Stimulated activated CD4-positive, alpha-beta T cell treated with anti-CD3 and anti-CD28 coated beads, TNF-alpha, amount 100 ng/mL, for 1 hour (primary cell): ENCODE measurements at places on chromosomes 1 and 21.
A peak's percentile ranks its signal among the peaks of the same experiment; 100 is the strongest.

DNA sequence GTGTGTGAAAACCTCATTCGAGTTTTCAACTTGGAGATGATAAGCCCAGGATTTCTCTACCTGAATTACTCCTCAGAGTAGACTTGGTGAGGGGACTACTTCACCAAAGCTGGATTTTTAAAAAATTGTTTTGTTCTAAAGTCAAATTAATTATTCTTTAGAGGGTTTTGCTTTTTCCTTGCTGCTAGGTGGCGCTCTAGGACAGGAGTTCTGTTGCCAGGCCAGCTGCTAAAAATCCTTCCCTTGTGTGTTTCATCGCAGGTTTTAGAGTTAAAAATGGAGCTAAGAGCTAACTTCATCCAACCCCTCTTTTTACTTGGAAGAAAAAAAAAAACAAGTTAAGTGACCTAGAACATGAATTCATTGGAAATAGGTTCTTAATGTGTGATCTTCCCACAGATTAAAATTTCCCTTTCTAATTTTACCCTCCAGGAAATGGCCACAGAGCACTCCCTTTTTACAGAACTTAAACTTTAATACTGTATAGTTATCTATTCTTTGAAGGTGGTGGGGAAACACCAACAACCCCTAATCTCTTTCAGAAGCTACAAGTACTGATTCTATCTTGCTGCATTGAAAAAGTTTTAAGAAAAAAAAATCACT, 36.7 kb upstream of the FAM163A start:
- peak; percentile 5 for DNase-seq

DNA sequence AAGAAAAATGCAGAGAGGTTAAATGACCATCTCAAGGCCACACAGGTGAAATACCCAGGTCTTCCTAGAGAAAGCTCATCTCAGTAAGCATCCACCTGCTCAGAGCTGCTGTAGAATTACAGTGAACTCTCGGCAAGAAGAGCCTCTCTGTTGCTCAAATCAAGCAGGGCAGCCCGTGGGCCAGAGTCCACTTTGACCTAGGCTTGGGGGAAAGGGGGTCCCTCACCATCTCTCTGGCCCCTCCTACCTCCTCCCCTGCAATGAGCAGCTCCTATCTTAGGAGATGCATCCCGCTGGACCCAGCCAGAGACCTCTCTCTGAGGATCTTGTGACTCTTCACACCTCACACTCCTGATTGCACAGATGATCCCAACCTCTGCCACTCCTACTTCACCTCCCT, 364.7 kb downstream of the PTPRU start:
- DNase-seq, result no peak

GRCh38 chr1:208241512-208241911, 2.7 kb downstream of the PLXNA2 start:
- no peak for DNase-seq

- DNase-seq, result no peak
These were observed 598.1 kb downstream of the NPHP4 start for GRCh38 chr1:5394111-5394510.

- no peak for DNase-seq
These were observed 203.0 kb downstream of the TOMM20 start for GRCh38 chr1:234925440-234926263.

GRCh38 chr1:12177999-12178441, 11.2 kb downstream of the TNFRSF1B start:
- peak; percentile 94 for DNase-seq

- DNase-seq, result no peak
These were observed 98.0 kb downstream of the WDR4 start for GRCh38 chr21:42781150-42781970.

DNA sequence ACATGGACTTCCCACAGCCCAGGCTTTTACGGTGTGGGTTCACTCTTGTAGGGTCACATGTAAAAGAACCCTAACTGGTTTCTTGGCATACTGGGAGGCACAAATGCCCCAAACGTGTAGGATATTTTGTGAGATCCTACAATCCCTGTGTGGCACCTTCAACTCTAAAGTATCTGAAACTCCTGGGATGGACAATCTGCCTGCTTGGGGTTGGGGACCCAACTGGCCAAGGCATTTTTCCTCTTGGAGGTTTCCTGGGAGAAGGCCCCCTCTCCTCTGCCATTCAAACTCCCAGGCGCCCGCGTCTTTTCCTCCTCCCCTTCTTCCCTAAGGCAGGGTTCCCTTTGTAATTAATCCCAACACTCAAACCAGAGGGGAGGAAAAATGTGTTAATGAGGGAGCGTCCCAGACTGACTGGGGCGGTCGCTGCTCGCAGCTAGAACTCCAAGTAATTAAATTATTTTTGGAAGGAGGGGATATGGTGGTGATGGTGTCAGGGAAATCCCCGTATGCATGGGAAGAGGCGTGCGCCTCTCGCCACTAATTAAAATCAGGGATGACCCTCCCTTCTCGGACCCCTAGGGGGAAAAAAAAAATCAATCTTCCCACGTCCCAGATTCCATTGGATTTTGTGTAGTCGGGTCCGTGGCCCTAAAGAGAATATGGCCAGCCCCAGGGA, 681 bp upstream of the VANGL2 start:
- DNase-seq, result no peak

DNA sequence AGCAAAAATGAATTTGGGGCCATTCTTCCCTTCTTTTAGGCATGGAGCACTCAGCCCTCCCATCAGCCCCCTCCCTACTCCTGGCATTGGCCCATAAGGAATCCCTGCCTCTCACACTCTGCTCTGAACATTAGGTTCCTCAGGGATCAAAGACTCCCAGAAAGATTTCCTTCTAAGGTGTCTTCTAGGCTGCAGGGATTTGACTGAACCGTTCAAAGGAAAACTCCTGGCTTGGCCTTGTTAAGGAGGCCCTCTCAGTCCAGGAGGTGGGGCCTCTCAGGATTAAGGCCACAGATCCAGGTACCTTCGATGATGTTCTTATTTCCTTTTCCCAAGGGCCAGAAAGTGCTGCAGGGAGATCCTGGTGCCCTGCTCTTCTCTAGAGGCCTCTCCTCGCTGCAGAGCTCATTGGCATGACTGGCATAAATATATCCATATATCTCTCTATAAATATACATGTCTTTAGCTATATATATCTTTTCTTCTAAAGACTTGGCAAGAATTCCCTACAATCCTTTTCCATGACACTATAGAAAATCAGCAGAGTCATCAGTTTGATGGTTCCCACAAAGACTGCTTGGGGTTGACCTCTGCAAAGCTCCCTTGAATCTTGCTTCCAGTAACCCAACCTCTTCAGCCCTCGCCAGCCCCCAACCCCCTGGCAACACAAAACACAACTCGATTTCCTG, 59.1 kb downstream of the PLXNA2 start:
- no peak for DNase-seq

- no peak for DNase-seq
These were observed 28.9 kb downstream of the UCHL5 start for GRCh38 chr1:193030280-193030679.

DNA sequence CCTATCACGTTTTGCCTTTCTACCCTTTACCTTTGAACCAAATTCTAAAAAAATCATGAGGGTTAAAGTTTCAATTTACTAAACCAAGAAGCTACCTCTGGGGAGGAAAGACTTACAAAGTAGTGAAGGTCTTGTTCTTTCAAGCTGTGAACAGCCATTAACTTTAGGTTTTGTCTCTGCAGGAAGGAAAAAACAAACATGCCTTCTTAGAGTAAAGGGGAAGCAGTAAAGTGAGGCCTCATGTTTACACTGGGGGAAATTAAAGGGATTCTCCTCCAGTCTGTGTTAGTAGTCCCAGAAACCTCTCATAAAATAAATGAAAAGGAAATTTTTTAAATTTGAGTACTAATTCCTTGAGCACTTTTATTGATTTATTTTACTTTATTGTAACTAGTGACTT, 780.2 kb upstream of the ADGRL2 start:
- no peak for DNase-seq

GRCh38 chr1:92459871-92460320, 26.8 kb downstream of the GFI1 start:
- DNase-seq, result no peak

- no peak for DNase-seq
These were observed 13.9 kb downstream of the SLAMF7 start for GRCh38 chr1:160752924-160753323.

GRCh38 chr1:233951804-233952203, 47.3 kb downstream of the SLC35F3 start:
- no peak for DNase-seq

- no peak for DNase-seq
These were observed 605 bp downstream of the TNFRSF9 start for GRCh38 chr1:7940034-7940433.

GRCh38 chr1:100643471-100644196, 75.9 kb upstream of the VCAM1 start:
- DNase-seq, result no peak

GRCh38 chr21:35777081-35777480, 283.2 kb downstream of the SETD4 start:
- DNase-seq, result no peak

GRCh38 chr1:71577451-71578131, 496.8 kb upstream of the ZRANB2 start:
- DNase-seq, result no peak

DNA sequence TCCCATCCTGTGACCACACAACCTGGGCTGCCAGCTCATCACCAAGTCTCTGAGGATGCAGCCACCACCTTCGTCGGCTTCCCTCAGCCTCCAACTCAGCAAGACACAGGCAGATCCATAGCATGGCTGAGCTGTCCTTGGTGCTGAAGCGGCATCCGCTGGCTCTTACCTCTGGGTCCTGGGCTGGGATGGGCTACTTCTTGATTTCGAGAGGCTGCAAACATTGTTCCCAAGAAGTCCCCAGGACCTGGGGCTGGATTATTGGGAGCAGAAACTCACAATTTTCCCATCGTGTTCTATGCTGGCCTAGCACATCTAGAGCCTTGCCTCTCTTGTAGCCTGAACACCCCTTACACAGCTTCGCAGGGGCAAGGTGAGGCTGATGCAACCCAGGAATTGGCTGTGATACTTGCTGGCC, 24.9 kb upstream of the C1QA start:
- no peak for DNase-seq

DNA sequence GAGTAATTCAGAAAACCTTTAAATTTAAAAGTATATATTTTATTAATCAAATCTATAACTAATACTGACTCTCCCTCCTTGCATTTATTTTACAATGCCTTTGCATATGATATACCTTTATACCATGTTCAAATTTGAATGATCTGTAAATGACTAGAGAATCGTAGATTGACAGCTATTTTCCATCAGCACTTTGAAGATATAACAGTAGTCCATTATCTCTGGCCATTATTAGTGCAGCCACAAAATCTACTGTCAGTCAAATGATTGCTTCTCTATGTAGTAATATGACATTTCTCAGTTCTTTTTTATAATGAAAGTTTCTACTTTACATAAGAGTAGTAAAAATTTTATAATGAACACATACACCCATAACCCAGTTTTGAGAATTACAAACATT, 1054.8 kb upstream of the B3GALT2 start:
- no peak for DNase-seq

DNA sequence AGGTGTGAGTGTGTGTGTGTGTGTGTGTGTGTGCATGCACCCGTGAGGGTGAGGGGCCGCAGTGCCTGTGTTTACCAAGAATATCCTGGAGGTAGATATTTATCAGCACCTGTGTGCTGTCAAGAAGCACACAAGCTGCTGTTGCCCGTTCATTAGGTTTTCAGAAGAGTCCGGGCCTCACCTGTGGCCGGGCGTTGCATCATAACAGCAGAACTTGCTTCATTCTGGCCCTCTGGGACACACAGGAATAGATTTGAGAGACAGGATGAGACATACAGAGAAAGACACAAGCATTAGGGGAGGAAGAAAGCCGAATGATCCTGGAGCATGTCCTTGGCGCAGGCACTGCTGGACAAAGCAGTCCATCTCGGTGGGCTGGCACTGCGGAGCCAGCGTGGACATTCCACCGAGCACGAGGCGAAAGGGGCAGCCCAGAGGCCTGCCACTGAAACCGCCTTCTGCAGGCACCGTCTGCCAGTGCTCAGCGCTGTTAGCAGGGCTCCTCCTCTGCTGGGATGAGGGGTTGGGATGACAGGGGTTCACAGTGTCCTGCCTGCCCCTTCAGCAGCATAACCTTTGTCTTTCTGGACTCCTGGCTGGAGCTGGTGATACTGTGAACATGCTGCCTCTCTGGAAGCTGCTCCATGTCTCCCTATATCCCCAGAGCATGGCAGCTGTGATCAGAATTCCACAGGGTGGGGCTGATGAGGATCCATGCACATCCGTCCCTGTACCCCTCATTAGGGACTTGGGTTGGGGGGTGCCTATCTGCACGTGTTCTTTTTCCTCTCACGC, 81.1 kb downstream of the PEX14 start:
- DNase-seq, result no peak

DNA sequence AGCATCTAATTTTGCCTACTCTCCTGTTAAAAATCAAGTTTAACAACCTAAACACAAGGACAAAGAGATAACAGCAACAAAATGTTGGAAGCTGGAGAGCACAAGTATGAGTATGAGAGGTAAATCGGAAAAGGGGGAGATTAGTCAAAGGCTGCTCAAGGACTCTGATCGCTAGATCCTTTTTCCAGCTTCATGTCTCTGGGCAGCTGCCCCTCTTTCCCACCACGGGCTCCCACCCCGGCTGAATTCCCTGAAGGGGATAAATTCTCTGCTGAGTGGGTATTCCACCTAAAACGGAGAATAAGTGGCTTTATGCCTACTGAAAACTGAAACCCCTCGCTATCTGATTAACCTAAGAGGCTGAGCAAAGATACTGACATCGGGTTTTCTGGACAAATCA, 696 bp upstream of the CTBS start:
- DNase-seq, result no peak

GRCh38 chr1:1150100-1150499, 23.6 kb upstream of the TTLL10 start:
- no peak for DNase-seq

DNA sequence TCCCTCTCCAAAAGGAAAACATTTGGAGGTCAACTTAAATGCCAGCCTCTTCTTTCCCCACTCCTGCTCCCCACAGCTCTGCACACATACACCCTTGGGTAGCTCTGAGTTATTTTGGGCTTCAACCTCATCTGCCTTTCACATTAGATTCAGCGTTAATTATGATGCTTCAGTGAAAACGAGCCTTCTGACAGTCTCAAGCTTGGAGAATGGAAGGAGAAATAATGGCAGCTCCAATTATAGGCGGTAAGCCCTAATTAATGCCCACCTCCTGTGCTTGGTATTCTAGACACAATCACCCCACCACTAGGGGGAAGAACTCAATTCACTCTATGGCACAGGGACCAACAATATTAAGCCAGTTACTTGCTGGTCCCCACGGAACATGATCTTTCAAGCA, 397.9 kb downstream of the BRINP2 start:
- no peak for DNase-seq

DNA sequence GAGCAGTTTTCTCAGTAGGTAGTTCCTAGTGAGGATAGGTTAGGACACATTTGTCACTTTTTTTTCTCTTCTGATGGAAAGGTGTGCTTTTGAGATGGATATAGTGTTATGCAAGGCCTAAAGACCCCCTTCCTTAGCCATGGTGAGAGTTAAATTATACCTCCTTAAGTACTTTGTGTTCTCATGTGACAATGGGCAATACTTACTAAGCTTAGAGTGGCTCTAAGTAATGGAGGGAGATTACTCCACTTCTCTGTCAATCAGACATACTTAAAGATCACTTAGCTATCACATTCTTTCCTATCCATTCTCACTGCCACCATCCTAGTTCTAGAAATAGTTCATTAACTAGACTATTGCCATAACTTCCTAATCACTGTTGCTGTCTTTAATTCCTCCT, 265.6 kb downstream of the PBX1 start:
- DNase-seq, result no peak

GRCh38 chr1:211643324-211644212, 31.9 kb downstream of the NEK2 start:
- no peak for DNase-seq
